ENCODE measurements at places on chromosomes 12 and 14. TPM values are rescaled to one million over a fixed set of nuclear protein-coding genes. Genes with fewer than 3 reads are reported as not detected.

DNA sequence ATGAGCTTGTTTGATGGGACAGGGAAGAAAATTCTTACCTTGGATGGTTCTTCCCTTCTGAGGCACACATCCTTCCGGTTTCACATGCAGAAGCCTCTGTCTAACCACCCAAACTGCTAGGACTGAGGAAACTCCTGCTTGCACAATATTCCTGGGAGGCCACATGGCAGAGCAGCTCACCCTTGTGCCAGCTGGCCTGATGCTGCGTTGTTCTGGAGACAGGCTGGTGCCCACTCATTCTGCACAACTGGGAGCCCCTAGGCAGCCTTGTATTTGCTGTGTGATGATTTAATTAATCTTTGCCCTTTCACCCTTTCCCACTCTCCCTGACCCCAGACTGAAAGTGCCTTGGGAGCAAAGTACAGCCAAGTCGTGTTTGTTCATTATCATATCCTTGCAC, 130.8 kb downstream of the RTN1 start:
- H3K27me3 ChIP-seq, result no peaks in the 10 kb centered on the region
- DNase-seq, result no peak
- H3K4me1 ChIP-seq, result no peaks in the 10 kb centered on the region
- H3K27ac ChIP-seq, result no peak overlapping the region
- H3K4me3 ChIP-seq, result no peak overlapping the region

DNA sequence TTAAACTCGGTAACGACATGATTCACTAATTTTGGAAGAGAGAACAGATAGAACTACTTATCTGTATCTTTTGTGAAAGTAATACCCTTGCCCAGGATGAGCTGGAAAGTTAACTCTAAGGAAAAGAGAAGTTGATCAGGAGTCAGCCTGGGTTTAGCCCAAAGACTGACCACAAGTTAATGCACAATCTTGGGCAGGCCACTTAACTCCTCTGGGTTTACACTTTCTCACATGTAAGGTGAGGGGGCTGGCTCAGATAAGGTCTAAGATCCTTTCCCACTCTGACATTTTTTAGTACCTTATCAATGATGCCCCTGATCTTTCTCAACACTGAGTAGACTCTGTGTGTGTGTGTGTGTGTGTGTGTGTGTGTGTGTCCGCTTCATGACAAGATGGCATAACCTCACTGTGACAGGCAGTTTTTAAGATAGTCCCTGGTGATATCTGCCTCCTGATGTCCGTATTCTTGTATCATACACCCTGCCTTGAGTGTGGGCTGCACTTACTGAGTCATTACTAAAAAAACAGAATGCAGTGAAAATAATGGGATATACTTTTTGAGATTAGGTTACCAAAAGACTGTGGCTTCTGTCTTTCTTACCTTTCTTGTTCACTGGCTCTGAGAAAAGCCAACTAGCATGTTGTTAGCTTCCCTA, 56.2 kb upstream of the CCDC198 start:
- no peak for DNase-seq
- no peak overlapping the region for H3K4me3 ChIP-seq
- H3K36me3 ChIP-seq, result no peaks in the 10 kb centered on the region

DNA sequence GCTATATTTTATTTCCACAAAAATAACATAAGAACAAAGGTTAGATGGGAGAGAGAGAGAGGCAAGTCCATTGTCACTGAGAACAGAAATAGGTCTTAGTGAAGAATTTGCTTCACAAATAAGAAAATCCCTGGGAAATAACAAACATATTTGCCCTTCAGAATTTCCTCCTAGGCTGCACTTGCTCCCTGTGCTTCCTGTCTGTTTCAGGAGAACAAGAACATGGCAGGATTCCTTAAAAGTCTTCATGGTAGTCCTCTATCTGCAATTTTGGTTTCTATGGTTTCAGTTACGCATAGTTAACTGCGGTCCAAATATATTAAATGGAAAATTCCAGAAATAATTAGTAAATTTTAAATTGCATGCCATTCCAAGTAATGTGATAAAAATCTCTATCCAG, 34.1 kb downstream of the SENP1 start:
- no peaks in the 10 kb centered on the region for H3K27me3 ChIP-seq
- H3K4me1 ChIP-seq, result no peaks in the 10 kb centered on the region
- peaks cover 10% of the 10 kb centered on the region for H3K36me3 ChIP-seq
- no peak for DNase-seq

Gene TBX3
- total RNA-seq, result not detected

GRCh38 chr12:108625228-108625627, 8.5 kb downstream of the SELPLG start:
- H3K27me3 ChIP-seq, result no peaks in the 10 kb centered on the region
- H3K27ac ChIP-seq, result no peak overlapping the region
- no peaks in the 10 kb centered on the region for H3K36me3 ChIP-seq
- peaks cover 6% of the 10 kb centered on the region for H3K4me1 ChIP-seq

- H3K27ac ChIP-seq, result no peak overlapping the region
- H3K36me3 ChIP-seq, result no peaks in the 10 kb centered on the region
- no peak for DNase-seq
- H3K4me3 ChIP-seq, result no peak overlapping the region
Observed at GRCh38 chr12:24421759-24422158, 472.3 kb upstream of the SOX5 start.

Gene TTC9
- total RNA-seq, result 3.5 TPM
